ENCODE measurements at places on chromosomes 6 and 20.

GRCh38 chr6:105108631-105109262 lies 71.1 kb downstream of the POPDC3 start:
- no peaks in the 10 kb centered on the region for H3K36me3 ChIP-seq
- H3K4me3 ChIP-seq: no peak overlapping the region
- no peaks in the 10 kb centered on the region for H3K4me1 ChIP-seq
- DNase-seq: no peak

DNA sequence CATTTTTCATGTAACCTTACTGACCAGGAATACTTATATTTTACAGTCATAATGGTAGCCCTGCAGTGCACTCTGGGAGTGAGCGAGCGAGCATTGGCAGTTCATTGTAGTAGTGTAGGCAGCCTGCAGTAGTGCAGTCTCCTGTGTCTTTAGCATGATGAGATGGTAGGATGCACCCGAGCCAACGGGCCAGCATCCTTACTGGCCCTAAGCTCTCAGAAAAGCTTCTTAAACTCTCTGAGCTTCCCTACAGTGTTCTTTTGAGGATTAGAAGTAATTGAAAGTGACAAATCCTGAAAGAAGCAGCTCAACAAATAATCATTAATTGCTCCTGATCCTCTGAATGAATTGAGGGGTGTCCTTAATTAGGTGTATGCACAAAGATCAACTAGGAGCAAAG lies 20.9 kb downstream of the SLC9A8 start:
- no peak for DNase-seq
- peaks cover 44% of the 10 kb centered on the region for H3K36me3 ChIP-seq
- H3K27ac ChIP-seq: no peak overlapping the region
- no peaks in the 10 kb centered on the region for H3K27me3 ChIP-seq

DNA sequence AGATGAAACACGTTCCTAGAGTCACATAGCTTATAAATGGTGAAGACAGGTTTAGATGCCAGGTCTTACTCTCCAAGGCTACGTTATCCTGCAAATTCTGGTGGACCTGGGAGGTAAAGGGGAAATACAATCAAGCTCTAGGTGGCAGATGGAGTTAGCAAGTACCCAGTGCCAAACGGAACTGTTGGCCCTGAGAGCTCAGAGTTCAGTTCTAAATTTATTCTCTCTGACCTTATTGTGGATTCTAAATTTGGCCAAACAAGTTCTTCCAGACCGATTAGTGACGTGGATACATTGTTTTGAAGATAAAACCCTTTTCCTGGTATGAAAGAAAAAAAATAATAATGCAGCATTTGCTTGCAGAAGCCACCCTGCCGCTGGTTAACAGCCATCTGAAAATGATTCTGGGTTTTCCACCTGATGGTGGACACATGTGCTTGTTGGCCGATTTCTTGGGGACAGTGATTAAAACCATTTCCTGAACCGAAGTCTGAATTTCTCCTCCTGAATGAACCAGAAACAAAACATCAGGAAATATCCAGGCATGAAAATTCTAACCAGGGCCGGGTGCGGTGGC lies 32.5 kb downstream of the RIPOR3 start:
- no peak overlapping the region for H3K4me3 ChIP-seq
- H3K4me1 ChIP-seq: no peaks in the 10 kb centered on the region
- H3K36me3 ChIP-seq: no peaks in the 10 kb centered on the region
- peaks cover 7% of the 10 kb centered on the region for H3K27me3 ChIP-seq
- H3K27ac ChIP-seq: no peak overlapping the region

DNA sequence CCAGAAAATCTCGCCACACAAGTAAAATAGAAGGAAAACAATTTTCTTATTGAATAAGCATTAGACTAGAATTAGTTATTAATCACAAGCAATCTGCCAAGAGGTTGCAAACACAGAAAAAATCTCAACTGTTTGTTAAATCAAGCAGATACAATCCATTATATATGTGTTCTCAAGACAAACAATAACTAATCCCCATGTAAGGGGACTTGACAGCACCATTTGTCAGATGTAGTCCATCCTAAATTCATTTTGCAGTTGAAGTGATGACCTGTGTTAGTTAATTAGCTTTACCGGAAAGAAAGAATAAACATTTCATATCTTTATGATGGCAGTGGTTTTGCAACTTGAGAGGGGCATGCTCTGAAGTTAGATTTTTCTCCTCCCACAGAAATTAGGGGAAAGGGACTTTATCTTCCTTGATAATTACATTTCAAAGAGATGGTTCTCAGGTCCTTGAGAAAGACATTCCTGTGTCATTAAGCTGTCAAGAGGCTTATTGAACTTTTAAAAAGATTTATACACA lies 1588.0 kb downstream of the GRIK2 start:
- no peaks in the 10 kb centered on the region for H3K4me1 ChIP-seq
- no peaks in the 10 kb centered on the region for H3K36me3 ChIP-seq
- H3K4me3 ChIP-seq: no peak overlapping the region
- no peak for DNase-seq
- H3K27me3 ChIP-seq: no peaks in the 10 kb centered on the region

DNA sequence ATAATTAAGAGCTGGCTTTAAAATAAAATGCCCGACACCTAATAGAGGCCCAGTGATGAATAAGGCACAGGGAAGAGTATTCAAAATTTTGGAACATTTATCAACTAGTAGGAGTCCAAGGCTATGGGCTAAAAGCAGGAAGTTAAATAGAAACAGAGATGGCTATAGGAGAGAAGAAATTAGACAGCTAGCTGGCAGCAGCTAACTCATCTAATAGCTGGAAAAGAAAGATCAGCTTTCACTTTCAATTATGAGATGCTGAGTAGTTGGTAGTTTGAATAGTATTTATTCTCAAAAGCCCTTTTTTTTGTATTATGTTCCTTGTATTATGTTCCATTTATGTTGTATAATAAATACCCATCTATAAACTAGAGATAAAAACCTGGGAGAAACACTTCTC lies 215.7 kb downstream of the SLC35F1 start:
- H3K4me3 ChIP-seq: no peak overlapping the region
- H3K27ac ChIP-seq: no peak overlapping the region
- no peak for DNase-seq
- no peaks in the 10 kb centered on the region for H3K27me3 ChIP-seq
- H3K36me3 ChIP-seq: no peaks in the 10 kb centered on the region

- H3K27ac ChIP-seq: no peak overlapping the region
- no peak overlapping the region for H3K4me3 ChIP-seq
- no peaks in the 10 kb centered on the region for H3K36me3 ChIP-seq
- DNase-seq: no peak
- no peaks in the 10 kb centered on the region for H3K4me1 ChIP-seq
These were observed 349.8 kb downstream of the PRKN start for GRCh38 chr6:162377735-162378134.

GRCh38 chr6:143652841-143653331 lies 24.9 kb upstream of the PHACTR2 start:
- no peaks in the 10 kb centered on the region for H3K27me3 ChIP-seq
- H3K4me1 ChIP-seq: peaks cover 2% of the 10 kb centered on the region
- no peak overlapping the region for H3K27ac ChIP-seq

- no peak for DNase-seq
- H3K4me1 ChIP-seq: peaks cover 19% of the 10 kb centered on the region
- no peak overlapping the region for H3K27ac ChIP-seq
- no peaks in the 10 kb centered on the region for H3K36me3 ChIP-seq
These were observed 2.6 kb downstream of the COL19A1 start for GRCh38 chr6:69868961-69869360.

- peaks cover 12% of the 10 kb centered on the region for H3K4me1 ChIP-seq
- no peak overlapping the region for H3K27ac ChIP-seq
- H3K36me3 ChIP-seq: no peaks in the 10 kb centered on the region
- H3K4me3 ChIP-seq: no peak overlapping the region
These were observed 75.3 kb downstream of the RIN2 start for GRCh38 chr20:19833395-19833794.

GRCh38 chr6:31794294-31794865 lies 1.2 kb downstream of the VARS1 start:
- peak overlapping the region; percentile 73 for H3K27ac ChIP-seq
- DNase-seq: no peak
- H3K27me3 ChIP-seq: no peaks in the 10 kb centered on the region
- peaks cover 64% of the 10 kb centered on the region for H3K4me1 ChIP-seq
- H3K36me3 ChIP-seq: peaks cover 45% of the 10 kb centered on the region
- peak overlapping the region; percentile 89 for H3K4me3 ChIP-seq

GRCh38 chr20:32920066-32920465 lies 61.3 kb downstream of the EFCAB8 start:
- H3K27me3 ChIP-seq: no peaks in the 10 kb centered on the region
- no peaks in the 10 kb centered on the region for H3K4me1 ChIP-seq
- DNase-seq: no peak
- H3K36me3 ChIP-seq: no peaks in the 10 kb centered on the region

GRCh38 chr20:50005471-50005981 lies 22.7 kb downstream of the SNAI1 start:
- no peak overlapping the region for H3K27ac ChIP-seq
- peaks cover 25% of the 10 kb centered on the region for H3K4me1 ChIP-seq
- H3K36me3 ChIP-seq: no peaks in the 10 kb centered on the region
- no peak for DNase-seq
- no peak overlapping the region for H3K4me3 ChIP-seq

Data from activated CD4-positive, alpha-beta memory T cell treated with anti-CD3 and anti-CD28 coated beads, Interleukin-2, amount 10 ng/mL, durations not matched to agents 7 days and 5 days (primary cell).